ENCODE measurements at places on chromosomes 4 and X. TPM values are rescaled to one million over a fixed set of nuclear protein-coding genes. Genes with fewer than 3 reads are reported as not detected.

- H3K36me3 ChIP-seq: no peaks in the 10 kb centered on the region
- no peak overlapping the region for H3K27ac ChIP-seq
- no peak for DNase-seq
- H3K4me1 ChIP-seq: no peaks in the 10 kb centered on the region
- no peak overlapping the region for H3K4me3 ChIP-seq
Measured at GRCh38 chrX:38192007-38192810, 28.5 kb downstream of the SRPX start.

DNA sequence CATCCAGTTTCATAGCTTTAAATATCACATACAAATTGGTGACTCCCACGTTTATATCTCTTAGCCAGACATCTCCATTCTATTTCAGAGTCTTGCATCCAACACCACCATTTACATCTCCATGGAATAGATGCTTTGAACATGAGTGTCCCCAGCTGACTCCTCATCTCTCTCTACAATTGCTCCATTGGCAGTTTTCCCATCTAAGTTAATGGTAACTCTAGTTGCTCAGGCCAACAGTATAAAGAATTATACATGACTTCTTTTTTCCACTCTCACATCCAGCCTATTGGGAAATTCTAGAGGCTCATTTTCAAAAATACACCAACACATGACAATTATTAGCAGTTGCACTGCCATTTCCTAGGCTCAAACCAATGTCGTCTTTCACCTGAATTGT, 388.2 kb downstream of the STIM2 start:
- no peak overlapping the region for H3K27ac ChIP-seq
- H3K4me1 ChIP-seq: no peaks in the 10 kb centered on the region
- H3K36me3 ChIP-seq: no peaks in the 10 kb centered on the region
- H3K4me3 ChIP-seq: no peak overlapping the region

DNA sequence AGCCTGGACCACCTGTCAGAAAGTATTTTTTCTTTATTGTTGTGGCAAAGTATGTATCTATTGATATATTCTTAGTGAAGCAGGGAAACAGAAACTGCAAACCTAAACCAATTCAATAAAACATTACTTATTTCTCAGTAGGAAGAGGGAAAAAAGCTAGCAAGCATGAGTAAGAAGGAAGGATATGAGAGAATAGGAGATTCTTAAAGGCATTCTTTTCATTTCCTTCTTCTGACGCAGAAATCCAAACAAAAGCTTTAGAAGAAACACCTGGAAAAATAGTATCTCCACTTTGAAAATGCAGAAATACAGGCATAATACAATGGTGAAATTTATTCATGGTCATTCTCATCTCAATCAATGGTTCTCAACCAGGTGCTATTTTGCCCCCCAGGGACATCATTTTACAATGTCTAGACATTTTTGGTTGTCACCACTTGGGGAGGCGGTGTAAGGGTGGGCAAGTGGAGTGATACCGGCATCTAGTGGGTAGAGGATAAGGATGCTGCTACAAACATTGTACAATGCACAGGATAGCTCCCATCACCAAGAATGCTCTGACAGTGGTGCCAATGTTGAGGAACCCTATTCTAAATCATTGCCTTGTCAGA, 21.7 kb upstream of the ATXN3L start:
- no peak overlapping the region for H3K4me3 ChIP-seq
- H3K27ac ChIP-seq: no peak overlapping the region
- H3K27me3 ChIP-seq: no peaks in the 10 kb centered on the region
- H3K36me3 ChIP-seq: no peaks in the 10 kb centered on the region
- no peaks in the 10 kb centered on the region for H3K4me1 ChIP-seq
- DNase-seq: no peak

GRCh38 chr4:23962462-23962861, 72.6 kb upstream of the PPARGC1A start:
- H3K4me3 ChIP-seq: no peak overlapping the region
- no peak for DNase-seq
- no peaks in the 10 kb centered on the region for H3K36me3 ChIP-seq
- H3K27ac ChIP-seq: no peak overlapping the region

- no peak overlapping the region for H3K4me3 ChIP-seq
- no peak overlapping the region for H3K27ac ChIP-seq
Measured at GRCh38 chr4:148222991-148223660, 219.1 kb downstream of the NR3C2 start.

GRCh38 chrX:12443534-12444098, 305.3 kb downstream of the FRMPD4 start:
- H3K4me3 ChIP-seq: no peak overlapping the region
- DNase-seq: no peak
- no peak overlapping the region for H3K27ac ChIP-seq
- H3K36me3 ChIP-seq: no peaks in the 10 kb centered on the region
- H3K27me3 ChIP-seq: no peaks in the 10 kb centered on the region

DNA sequence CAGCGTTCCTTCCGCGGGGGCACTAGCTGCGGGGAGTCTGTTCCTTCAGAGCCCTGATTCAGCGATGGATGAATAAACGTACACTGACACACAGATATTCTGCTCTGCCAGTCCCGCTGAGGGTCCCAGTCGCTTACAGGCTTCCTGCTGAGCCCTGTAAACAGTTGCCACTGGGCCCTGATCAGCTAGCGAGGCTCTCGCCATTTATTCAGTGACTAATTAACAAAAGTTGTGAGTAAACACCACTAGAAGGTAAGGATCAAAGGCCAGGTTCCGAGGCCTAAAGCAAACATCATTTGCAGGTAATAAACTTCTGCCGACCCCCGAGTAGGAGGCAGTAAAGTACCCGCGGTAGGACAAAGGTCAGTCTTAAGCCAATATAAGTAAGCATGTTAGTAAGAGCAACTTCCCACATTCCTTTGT, 442.6 kb upstream of the GALNT7 start:
- no peaks in the 10 kb centered on the region for H3K36me3 ChIP-seq
- H3K27ac ChIP-seq: no peak overlapping the region
- H3K4me3 ChIP-seq: no peak overlapping the region

- DNase-seq: no peak
- no peaks in the 10 kb centered on the region for H3K36me3 ChIP-seq
- H3K4me3 ChIP-seq: no peak overlapping the region
- no peaks in the 10 kb centered on the region for H3K4me1 ChIP-seq
- H3K27ac ChIP-seq: no peak overlapping the region
- H3K27me3 ChIP-seq: no peaks in the 10 kb centered on the region
Measured at GRCh38 chr4:30962939-30963338, 242.8 kb downstream of the PCDH7 start.

DNA sequence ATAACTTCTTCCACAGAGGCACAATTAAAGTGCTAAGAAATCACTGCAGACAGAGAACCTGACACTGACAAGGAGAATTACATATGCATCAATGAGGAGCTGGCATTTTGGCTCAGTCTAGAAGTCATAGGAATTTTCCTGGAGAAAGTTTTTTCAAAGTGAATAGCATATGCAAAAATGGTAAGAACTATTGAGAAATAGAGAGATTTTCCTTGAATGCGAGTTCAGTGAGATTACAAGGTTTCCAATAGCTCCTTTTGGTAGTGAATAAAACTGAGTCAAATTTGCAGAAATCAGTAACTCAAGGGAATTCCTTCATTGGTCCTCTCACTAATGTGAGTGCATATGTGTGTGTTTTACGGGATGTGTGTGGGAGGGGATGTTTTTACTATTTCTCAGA, 557.5 kb downstream of the PPARGC1A start:
- no peak overlapping the region for H3K27ac ChIP-seq
- no peaks in the 10 kb centered on the region for H3K36me3 ChIP-seq
- no peak for DNase-seq
- peaks cover 4% of the 10 kb centered on the region for H3K4me1 ChIP-seq
- no peak overlapping the region for H3K4me3 ChIP-seq

- no peaks in the 10 kb centered on the region for H3K4me1 ChIP-seq
- no peak for DNase-seq
Measured at GRCh38 chr4:148530114-148530513, 87.9 kb upstream of the NR3C2 start.

DNA sequence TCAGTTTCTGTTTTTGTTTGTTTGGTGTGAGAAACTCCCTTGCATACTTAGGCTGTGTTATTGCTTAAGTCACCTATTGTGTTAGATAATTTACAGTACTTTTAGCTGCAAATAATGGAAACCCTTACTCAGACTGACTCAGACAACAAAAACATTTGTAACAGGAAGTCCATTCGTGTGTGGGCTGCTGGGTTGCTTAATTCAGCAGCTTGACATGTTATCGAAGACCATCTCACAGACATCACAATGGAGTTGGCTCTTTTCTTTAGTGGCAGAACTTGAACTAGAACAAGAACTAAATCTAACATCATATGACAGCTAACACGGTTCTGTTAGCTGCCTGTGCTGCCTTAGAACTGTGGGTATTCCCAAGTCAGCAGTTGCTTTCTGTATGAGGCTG, 9.9 kb upstream of the GABRE start:
- H3K27ac ChIP-seq: no peak overlapping the region
- H3K4me3 ChIP-seq: no peak overlapping the region
- H3K36me3 ChIP-seq: no peaks in the 10 kb centered on the region
- H3K4me1 ChIP-seq: no peaks in the 10 kb centered on the region

- no peak overlapping the region for H3K27ac ChIP-seq
- no peaks in the 10 kb centered on the region for H3K27me3 ChIP-seq
- no peak for DNase-seq
- no peak overlapping the region for H3K4me3 ChIP-seq
- H3K4me1 ChIP-seq: no peaks in the 10 kb centered on the region
Measured at GRCh38 chrX:153875391-153876111, 10.4 kb downstream of the L1CAM start.

- H3K4me3 ChIP-seq: no peak overlapping the region
- H3K4me1 ChIP-seq: no peaks in the 10 kb centered on the region
- DNase-seq: no peak
- no peaks in the 10 kb centered on the region for H3K27me3 ChIP-seq
- no peak overlapping the region for H3K27ac ChIP-seq
Measured at GRCh38 chrX:19875050-19875431, 12.4 kb downstream of the SH3KBP1 start.

DNA sequence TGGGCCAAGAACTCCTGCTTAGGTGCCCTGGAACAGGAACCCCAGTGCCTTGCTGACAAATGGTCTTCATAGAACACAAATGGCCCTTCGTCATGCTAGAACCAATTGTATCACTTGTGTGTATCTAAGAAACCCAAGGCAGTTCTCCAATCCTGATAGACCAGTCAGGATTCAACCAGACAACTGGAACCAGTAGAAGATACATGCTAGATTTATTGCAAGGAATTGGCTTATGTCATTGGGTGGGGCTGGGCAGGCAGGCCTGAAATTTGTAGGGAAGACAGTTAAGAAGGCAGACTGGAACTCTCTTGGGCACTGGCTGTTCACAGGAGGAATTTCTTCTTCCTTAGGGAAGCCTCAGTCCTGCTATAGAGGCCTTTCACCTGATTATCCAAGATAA, 17.0 kb upstream of the TBL1X start:
- H3K4me1 ChIP-seq: no peaks in the 10 kb centered on the region
- no peak overlapping the region for H3K4me3 ChIP-seq
- no peaks in the 10 kb centered on the region for H3K36me3 ChIP-seq
- no peak overlapping the region for H3K27ac ChIP-seq
- DNase-seq: no peak
- no peaks in the 10 kb centered on the region for H3K27me3 ChIP-seq

GRCh38 chrX:75642811-75643361, 120.0 kb upstream of the ZDHHC15 start:
- no peaks in the 10 kb centered on the region for H3K4me1 ChIP-seq
- no peak overlapping the region for H3K4me3 ChIP-seq
- H3K36me3 ChIP-seq: no peaks in the 10 kb centered on the region
- no peak overlapping the region for H3K27ac ChIP-seq
- H3K27me3 ChIP-seq: no peaks in the 10 kb centered on the region

DNA sequence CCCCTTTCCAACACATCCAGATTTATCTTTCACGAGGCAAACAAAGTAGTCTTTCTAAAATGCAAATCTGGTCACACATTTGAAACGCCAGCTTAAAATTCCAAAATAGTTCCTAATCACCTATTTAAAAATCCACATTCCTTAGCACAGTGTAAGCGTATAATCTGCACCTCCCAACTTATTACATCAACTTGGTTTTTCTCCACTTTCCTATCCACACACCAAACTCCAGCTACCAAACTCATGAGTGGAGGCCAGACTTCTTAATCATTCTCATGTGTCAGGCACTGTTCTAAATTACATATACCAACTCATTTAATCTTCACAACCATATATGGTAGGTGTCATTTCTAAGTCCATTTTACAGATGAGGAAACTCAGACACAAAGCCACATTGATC, 33.8 kb downstream of the ENOX2 start:
- H3K4me1 ChIP-seq: no peaks in the 10 kb centered on the region
- DNase-seq: no peak
- no peak overlapping the region for H3K27ac ChIP-seq
- H3K36me3 ChIP-seq: no peaks in the 10 kb centered on the region
- H3K4me3 ChIP-seq: no peak overlapping the region

DNA sequence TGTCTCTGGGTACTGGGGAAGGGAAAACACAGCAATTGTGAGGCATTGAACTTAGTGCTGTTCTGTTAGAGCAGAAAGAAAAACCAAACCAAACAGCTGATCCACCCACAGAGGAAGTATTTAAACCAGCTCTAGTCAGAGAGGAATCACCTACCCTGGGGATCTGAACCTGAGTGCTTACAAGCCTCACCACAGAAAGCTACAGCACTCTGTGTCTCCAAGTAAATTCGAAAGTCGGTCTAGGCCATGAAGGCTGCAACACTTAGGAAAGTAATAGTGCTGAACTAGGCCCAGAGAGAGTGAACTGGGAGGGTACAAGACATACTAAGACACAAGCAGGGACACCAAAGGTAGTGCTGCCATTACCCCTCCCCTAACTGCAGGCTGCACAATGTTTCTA, 142.2 kb upstream of the CXorf51A start:
- no peaks in the 10 kb centered on the region for H3K4me1 ChIP-seq
- H3K4me3 ChIP-seq: no peak overlapping the region
- H3K27ac ChIP-seq: no peak overlapping the region

- no peaks in the 10 kb centered on the region for H3K4me1 ChIP-seq
- no peak for DNase-seq
- H3K27me3 ChIP-seq: no peaks in the 10 kb centered on the region
- H3K36me3 ChIP-seq: no peaks in the 10 kb centered on the region
Measured at GRCh38 chr4:8504279-8505007, 63.9 kb downstream of the TRMT44 start.

GRCh38 chrX:102934624-102935023, 2.4 kb upstream of the RAB40AL start:
- no peaks in the 10 kb centered on the region for H3K27me3 ChIP-seq
- no peak overlapping the region for H3K4me3 ChIP-seq
- no peak for DNase-seq
- H3K4me1 ChIP-seq: no peaks in the 10 kb centered on the region
- no peaks in the 10 kb centered on the region for H3K36me3 ChIP-seq

GRCh38 chr4:24722026-24722568, 73.3 kb upstream of the SOD3 start:
- no peak for DNase-seq
- H3K4me1 ChIP-seq: no peaks in the 10 kb centered on the region
- no peak overlapping the region for H3K4me3 ChIP-seq
- no peaks in the 10 kb centered on the region for H3K36me3 ChIP-seq
- no peak overlapping the region for H3K27ac ChIP-seq
- H3K27me3 ChIP-seq: no peaks in the 10 kb centered on the region

GRCh38 chr4:7006411-7006810, 36.8 kb upstream of the TADA2B start:
- H3K36me3 ChIP-seq: peaks cover 61% of the 10 kb centered on the region
- H3K27me3 ChIP-seq: no peaks in the 10 kb centered on the region
- peaks cover 2% of the 10 kb centered on the region for H3K4me1 ChIP-seq

Gene HEPH
- total RNA-seq: 1.4 TPM

Gene FAM236B
- total RNA-seq: not detected

Gene IRAK1
- total RNA-seq: 73.5 TPM

Gene USP26
- total RNA-seq: not detected

Gene CT45A10
- total RNA-seq: not detected

Gene TMEM271
- total RNA-seq: not detected

Gene MUC7
- total RNA-seq: not detected

Gene NHSL2
- 1.3 TPM for total RNA-seq

Gene SULT1B1
- 18.6 TPM for total RNA-seq

Gene TSPAN6
- total RNA-seq: 39.3 TPM

Gene UGT2B11
- 1.2 TPM for total RNA-seq

Gene SHROOM3
- total RNA-seq: 16.1 TPM
